CD8-positive, alpha-beta memory T cell (primary cell): ENCODE measurements at places on chromosomes 7 and 10.

DNA sequence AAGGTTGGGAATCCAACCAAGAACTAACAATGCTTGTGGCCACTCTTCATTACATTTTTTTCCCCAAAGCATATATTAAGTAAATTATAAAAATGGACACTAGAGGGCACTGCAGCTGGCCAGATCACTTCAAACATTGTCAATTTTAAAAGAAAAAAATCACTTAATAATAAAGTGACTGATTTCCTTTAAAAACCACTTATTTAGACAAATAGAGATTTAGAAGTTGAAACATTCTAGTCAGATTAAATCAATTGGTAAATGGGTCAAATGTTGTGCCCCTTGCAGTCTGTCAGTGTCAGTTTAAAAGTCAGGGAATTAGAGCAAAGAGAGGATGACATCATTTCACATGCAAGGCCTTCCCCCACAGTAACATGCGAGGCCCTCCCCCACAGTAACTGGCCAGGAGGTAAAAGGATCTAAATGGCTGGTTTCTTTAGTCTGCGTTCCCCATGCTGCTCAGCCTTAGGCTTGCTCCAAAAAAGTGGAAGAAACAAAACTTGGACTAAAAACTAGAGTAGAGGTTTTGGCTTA, 177.9 kb downstream of the SKAP2 start:
- no peak for DNase-seq

DNA sequence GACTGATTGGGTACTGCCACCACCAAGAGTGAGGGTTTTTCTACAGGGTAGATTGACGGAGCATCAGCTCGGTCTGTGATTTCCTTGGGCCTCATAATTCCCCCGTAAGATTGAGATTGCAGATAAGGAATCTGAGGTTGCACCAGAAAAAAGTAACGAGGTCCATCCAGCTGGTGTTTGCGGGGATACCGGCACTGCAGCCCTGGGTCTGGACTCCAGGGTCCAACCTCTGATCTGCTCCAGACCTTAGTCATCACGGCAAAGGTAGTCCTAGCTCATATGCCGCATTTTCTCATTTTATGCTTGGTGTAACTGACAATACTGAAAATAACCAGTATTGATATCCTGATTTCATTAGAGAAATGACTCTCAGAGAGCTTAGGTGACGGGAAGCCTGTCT, 3.9 kb downstream of the CARD11 start:
- no peak for DNase-seq

DNA sequence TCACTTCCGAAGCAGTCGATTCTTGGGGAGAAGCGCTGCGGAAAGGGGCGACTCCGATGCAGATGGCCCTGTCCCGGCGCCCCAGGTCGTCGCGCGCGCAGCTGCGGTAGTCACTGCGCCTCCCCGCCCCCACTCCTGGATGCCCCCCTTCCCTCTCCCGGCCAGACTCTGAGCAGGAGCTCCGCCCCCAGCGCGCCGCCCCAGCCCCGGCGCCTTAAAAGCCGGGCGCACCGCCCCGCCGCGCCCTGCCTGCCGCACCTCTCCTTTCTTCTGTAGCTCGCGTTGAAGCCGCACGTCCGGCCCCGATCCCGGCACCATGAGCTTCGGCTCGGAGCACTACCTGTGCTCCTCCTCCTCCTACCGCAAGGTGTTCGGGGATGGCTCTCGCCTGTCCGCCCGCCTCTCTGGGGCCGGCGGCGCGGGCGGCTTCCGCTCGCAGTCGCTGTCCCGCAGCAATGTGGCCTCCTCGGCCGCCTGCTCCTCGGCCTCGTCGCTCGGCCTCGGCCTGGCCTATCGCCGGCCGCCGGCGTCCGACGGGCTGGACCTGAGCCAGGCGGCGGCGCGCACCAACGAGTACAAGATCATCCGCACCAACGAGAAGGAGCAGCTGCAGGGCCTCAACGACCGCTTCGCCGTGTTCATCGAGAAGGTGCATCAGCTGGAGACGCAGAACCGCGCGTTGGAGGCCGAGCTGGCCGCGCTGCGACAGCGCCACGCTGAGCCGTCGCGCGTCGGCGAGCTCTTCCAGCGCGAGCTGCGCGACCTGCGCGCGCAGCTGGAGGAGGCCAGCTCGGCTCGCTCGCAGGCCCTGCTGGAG, at the start of gene INA:
Gene INA (plus strand): TSS at position 243 of the 817 bp plus-strand sequence. CDS start 74 bp downstream, at position 317.
- DNase-seq, result no peak

GRCh38 chr7:154857240-154857639, 145.7 kb downstream of the PAXIP1 start:
- no peak for DNase-seq

DNA sequence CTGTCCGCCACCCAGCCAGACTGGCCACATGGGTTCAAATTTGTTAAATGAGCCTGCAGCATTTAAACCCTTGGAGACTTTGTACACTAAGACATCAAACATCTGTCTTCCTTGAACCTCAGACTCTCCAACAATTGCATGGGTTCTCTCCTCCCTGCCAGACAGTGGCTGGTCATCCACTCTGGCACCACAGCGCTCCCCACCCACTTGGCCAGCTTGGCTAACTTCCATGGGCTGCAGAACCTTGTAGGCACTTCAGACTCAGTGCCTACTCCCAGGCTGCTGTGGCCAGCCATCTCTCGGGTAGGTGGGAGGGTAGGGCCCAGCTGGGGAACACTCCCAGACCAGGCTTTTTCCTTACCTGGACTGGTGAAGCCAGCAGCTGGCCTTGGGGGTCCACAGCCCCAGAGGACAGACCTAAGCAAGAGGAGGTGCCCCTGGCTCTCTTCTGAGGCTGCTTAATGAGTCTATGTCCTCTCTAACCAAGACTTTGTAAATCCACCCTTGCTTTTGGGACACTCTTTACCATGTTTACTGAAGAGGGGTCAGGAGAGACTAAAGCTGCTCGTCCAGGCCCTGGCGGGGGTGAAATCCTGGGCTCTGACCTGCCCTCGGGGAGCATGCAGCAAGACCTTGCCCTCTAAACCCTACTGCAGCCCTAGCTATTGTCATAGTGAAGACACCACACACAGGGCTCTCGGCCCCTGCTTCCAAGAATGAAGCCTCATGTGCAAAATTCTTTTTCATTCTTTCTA, 82.7 kb downstream of the ARHGAP22 start:
- DNase-seq, result no peak

DNA sequence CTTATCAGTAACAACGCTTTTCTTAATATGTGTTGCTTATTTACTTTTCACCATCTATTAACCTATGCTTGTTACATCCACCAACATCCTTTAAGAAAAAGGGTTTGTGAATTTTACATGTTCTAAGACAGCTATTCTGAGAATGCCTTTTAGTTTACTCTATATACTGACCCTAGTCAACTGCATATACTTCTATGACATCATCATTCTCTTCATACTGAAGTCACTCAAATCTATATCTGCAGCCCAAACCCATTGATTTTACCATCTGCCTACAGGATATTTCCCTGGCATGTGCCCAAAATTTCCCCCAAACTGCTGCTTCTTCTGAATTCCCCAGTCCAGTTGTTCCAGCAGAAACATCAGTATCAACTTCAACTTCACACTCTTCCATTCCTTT, 94.6 kb upstream of the FAM204A start:
- no peak for DNase-seq

GRCh38 chr7:84113286-84113685, 81.3 kb downstream of the SEMA3A start:
- no peak for DNase-seq

DNA sequence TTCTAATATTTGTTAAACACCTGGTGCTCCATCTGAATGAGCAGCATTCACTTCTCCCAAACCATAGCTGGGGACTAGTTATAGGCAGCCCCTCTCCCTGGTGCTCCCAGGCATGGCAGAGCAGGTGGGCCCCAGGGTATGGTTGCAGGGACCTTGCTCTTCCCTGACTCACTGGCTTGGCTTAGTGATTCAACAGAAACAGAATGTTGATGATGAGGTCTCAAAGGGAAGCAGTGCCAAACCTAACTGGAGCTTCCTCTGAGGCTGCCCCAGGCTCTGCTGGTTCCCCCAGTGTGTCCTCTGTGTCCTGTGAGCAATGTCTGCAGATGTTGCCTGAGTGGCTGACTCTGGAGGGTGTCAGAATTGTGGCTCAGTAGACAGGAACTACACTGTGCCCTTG, 3.7 kb downstream of the GPR26 start:
- DNase-seq, result no peak

DNA sequence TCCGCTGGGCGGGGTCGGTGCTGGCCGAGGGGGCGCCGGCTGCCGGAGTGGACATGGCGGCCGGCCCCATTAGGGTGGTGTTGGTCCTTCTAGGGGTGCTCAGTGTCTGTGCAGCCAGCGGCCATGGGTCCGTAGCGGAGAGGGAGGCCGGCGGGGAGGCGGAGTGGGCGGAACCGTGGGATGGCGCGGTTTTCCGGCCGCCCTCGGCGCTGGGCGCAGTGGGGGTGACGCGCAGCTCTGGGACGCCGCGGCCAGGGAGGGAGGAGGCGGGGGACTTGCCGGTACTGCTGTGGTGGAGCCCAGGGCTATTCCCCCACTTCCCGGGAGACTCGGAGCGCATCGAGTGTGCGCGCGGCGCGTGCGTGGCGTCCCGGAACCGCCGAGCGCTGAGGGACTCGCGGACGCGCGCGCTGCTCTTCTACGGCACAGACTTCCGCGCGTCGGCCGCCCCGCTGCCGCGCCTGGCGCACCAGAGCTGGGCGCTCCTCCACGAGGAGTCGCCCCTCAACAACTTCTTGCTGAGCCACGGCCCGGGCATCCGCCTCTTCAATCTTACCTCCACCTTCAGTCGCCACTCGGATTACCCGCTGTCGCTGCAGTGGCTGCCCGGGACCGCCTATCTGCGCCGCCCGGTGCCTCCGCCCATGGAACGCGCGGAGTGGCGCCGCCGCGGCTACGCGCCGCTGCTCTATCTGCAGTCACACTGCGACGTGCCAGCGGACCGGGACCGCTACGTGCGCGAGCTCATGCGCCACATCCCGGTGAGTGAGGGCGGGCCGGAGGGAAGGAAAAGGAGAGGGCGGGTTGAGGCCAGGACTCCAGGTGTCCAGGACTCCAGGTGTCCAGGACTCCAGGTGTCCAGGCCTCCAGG, 9.3 kb upstream of the CHCHD1 start:
- peak; percentile 72 for DNase-seq

DNA sequence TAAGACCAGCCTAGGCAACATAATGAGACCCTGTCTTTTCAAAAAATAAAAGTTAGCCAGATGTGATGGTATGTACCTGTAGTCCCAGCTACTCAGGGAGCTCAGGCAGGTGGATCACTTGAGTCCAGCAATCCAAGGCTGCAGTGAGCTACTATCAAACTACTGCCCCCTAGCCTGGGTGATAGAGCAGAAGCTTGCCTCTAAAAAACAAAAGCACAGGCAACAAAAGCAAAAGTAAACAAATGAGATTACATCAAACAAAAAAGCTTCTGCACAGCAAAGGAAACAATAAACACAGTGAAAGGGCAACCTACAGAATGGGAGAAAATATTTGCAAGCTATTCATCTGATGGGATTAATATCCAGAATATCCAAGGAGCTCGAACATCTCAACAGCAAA, 65.4 kb downstream of the FANK1 start:
- no peak for DNase-seq

DNA sequence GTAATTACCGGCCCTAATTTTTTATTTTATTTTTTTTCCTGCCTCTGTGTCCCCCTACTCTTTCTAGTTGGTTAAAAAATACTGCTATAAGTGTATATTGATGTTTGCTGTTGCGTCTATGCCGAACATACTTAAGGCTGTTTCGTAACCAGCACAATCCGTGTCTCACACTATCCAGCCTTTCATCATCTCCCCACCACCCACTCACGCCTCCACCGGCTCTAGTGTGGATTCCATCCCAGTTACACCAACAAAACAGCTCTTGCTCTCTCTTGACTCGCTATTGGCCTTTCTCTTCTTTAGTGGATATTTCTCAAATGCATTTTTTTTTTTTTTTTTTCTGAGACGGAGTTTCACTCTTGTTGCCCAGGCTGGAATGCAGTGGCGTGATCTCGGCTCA, 70.1 kb upstream of the CAMK1D start:
- DNase-seq, result no peak

GRCh38 chr7:151243408-151244195, 4.9 kb downstream of the SMARCD3 start:
- peak; percentile 63 for DNase-seq

DNA sequence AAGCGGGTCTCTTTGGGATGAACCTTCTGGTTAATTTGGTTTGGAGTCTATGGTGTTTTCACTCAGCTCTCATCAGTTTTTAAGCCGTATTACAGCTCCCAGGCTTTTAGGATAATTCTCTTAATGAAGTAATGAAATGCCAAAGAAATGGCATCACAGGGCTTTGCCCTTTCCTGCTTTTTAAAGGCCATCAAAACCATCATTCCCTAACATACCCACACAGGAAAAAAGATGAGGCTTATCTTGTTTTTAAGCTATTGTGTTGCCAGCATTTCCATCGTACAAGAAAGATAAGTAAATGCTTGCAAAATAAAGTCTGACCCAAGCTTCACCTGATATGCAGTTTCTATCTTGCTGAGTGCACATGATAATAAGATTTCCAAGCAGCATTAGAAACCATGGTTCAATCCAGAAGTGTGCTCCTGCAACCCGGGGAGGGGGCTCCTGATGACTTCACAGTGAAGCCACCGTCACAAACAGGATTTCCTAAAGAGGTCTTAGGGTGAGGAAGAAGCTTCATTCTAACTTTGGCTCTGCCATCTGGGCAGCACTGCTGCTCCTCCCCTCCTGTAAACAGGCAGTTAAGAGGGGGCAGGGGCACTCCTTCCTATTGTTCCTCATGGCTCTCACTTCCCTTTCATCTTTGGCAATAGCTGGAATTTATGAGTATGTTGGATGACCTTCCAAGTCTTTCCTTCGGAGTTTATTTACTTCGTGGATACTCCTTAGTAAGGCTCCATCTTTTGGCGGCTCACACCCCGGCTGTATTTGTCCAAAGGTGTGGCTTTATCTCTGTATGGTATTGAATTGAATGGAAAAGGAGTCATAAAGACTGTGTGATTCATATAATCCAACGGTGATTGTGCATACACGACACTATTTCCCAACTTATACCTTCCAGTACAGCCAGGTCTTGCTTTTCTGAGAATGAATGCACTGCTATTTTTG, 55.2 kb upstream of the FAM133B start:
- no peak for DNase-seq

DNA sequence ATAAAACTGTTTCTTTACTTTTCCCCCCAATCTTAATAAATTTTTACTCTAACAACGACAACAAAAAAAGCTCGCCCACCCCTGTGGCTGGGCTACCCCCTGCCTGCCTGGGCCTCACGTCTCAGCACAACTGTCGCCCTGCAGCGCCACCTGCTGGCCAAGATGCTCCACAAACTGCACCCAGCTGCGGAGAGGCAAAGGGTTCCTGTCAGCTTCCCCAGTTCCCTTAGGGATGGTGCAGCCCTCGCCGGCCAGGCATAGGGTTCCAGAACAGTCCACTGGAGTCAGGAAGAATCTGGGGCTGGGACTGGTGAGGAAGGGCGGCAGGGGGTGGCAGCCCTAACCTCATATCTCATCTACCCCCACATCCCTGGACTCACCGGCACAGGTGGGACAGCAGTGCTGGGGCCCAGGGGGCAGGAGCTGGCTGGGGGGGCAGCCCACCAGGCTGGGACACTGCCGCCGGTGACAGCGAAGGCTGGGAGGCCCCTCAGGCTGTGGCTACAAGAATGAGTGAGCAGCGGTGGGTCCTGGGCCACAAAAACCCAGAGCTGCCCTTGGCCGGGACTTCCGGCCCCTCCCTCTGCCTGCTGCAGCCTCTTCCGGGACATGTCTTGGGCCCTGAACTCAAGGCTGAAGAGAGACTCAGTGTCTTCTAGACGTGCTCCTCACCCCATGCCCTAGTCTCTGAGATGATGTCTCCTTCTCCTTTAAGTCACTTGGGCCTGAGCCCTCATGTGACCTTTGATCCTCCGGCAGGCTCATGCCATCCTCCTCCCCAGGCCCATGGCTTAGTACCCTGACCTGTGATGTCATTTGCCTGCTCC, 21.2 kb downstream of the ATP6V1F start:
- DNase-seq, result peak; percentile 74
